NCI-H1105 (cell line): ENCODE measurements at places on chromosomes 3 and 15.

DNA sequence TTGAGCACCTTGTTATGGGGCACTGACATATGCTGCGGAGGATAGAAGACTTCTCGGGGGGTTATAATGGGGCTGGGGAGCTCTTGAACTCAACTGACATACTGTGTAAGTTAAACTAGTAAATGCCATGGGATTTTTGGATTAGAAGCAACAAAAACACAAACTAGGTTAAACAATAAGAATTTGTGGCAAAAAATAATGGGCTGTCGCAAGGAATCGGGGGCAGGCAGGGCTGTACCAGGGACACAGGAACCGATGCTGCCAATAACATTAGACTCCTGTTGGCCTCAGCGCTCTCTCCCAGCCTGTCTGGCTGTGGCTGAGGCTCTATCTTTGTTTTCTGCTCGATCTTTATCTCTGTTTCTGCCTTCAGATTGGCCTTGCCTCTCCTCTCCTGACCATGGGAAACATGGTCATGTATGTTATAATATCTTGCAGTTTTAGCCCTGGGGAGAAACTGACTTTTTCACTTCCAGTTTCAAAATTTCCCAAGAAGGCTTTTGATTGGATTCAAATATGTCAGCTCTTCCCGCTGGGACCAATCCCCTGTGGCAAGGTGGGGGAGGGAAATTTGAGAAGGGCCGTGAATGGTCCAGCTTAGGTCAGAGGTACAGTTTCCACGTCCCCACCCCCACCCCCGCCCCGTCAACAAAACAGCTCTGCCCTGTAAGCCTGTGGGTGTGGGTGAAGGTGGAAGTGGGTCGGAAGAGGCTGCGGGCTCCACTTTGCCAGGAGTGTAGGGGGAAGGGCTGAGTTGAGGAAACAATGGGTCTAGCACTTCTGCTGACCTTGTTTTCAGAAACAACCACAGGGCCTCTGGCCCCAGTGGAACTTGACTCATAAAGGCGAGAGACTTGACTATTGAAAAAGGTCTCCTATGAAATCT is 161.1 kb upstream of the TBL1XR1 start:
- no peak for DNase-seq

- DNase-seq: no peak
Observed at GRCh38 chr15:88118035-88118434, 138.5 kb downstream of the NTRK3 start.

DNA sequence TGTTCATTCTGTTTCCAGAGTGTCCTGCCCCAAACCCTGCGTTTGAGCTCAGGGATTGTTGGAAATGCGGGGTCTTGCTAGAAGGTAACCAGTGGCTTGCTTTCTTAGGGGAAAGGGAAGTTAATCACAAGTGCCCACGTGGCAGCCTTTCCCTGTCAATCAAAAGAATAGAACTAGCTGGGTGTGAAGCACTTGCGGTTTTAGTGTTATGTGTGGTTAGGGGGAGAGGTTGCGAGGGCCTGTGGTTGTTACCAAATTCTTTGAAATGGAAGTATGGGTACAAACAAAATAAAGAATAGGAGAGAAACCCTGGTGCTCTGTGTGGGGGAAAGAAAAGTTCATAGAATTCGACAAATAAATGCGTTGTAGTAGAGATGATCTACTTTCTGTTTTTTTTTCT is 67.6 kb downstream of the FNDC3B start:
- no peak for DNase-seq

DNA sequence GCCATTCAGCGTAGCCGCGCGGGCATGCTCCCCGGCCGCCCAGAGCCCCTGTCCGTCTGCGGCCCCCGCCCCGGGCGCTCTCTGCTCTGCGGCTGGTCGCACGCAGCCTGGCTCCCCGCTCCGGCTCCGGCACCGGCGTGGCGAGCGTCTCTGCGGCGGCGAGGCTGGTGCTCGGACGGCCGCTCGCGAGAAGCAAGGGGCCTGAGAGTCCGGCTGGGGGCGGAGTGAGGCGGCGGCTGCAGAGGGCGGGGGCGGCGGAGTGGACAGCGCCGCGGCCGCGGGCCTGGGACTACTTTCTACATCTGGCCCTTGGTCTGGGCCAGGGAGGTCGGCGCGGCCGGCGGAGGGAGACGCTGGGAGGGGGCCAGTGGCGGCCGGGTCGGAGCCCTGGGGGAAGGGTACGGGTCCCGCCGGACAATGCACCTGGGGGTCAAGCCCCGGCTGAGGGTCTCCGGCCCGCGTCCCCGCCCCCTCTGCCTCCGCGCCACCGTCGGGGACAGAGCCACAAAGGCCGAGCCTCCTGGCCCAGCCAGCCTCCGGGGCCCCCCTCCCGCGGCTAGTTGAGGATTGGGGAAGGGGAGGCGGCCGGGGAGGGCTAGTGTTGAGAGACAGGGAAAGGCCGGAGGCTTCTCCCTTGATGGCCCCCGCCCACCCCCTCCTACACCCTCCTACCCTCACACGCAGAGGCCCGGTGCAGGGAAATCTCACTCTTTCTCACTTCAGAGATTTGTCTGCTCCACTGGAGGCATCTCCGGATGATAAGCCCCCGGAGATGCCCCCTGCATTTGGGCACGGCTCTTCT is at the start of gene PRTG:
Gene PRTG (minus strand): TSS at position 226 of the 802 bp plus-strand sequence. CDS start 221 bp downstream, at position 5.
- DNase-seq: no peak
